ENCODE measurements at places on chromosomes 13 and 19.
A peak's percentile ranks its signal among the peaks of the same experiment; 100 is the strongest.

DNA sequence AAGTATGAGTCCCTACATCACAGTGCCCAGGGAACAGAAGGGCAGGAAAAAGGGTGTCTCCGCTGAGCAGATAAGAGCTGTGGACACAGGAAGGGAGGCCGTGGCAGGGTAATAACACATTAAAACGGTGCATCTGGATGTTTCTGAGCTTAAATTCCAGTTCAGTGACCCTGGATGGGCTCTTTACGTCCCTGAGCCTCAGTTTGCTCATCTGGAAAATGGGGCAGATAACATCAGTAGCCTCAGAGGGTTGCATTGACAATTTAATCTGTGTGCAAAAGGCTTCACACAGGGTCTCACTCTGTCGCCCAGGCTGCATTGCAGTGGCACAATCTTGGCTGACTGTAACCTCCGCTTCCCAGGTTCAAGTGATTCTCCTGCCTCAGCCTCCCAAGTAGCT, 58.1 kb downstream of the CELF5 start:
- no peak for DNase-seq

DNA sequence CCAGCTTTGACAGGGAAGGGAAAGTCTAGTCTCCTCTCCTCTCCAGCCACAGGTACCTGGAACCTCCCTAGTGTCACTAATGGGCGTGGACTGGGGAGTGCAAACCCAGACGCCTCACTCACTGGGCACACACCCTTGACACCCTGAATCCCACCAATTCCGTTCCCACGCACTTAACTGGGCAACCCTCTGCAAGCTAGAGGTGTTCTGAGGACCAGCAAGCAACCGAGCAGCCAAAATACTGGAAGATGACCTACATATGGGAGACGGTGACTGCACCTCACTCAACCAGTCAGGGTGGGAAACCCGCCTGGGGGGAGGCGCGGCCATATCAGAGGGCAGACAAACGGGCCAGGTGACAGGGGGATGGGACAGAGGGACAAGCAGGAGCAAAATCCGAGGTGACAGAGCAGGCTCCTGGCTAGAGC, 991 bp downstream of the ABHD17A start:
- DNase-seq = peak; percentile 20

DNA sequence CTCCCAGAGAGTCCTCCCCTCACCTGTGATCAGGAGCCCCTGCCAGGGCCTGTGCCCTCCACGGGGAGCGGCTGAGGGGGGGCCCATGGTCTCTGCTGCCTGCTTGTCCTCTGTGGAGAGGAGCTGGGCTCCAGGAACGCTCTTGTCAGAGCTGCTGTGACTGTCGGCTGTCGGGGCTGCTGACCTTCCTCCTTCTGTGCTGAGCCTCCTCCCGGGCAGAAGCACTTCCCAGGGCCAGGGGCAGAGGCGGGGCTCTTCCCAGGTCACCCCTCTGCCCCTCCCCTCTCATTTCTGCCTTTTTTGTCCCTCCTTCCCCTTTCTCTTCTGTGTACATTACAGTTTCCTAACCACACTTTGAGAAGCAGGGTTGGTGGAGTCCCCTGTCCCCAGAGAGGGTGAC, at the start of gene CEACAM4:
TSS of gene CEACAM4 (minus strand) at position 198 of the 400 bp plus-strand sequence. CDS start at position 87, 111 bp downstream.
- DNase-seq = no peak

DNA sequence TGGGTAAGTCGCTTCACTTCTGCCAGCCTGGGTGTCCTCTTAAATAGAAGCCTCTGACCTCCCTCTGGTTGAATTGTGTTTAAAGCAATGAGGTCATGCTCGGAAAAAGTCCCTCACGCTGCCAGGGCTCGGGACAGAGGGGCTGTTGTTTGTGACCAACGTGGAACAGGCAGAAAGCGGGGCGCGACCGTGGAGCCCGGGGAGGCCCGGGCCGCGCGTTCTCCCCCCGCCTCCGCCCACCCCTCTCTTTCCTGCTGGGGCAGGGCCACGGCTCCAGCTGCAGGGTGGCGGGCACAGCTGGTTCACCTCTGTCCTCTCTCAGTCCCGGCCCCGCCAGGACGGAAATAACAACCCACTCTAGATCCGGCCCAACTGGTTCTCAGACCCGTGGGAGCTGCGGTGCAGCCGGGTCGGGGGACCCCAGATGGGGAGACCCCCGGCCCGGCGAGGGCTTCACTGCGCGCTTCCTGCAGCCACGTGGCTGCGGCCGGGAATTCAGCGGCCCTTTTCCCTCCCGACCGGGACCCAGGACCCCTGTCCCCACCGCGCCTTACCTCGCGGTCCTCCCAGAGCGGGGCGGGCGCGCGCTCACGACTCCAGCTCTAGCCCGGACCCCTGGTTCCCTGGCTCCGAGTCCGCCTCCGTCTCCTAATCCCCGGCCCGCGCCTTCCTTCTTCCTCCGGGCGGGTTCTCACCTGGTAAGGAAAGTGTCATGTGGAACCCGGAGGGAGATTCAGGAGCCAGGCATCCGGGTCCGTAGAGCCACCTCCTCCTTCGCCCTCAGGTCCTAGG, 1.9 kb downstream of the CDC42EP5 start:
- no peak for DNase-seq

DNA sequence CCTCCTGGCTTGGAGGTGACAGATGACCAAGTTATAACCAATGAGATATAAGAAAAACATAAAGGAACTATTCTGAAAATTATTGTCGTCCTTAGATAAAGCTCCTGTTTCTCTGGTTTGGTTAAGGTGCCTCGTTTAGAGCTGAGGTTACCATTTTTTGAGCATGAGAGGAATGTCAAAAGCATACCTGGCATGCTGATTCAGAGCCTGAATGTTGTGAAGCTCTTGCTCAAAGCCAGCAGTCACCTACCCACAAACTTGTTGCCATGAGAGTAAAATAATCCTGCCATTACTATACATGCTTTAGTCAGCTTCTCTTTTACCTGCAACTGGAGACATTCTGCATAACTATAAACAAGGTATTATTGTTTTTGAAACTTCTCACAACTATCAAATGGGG, 1116.2 kb downstream of the DIAPH3 start:
- DNase-seq = no peak

DNA sequence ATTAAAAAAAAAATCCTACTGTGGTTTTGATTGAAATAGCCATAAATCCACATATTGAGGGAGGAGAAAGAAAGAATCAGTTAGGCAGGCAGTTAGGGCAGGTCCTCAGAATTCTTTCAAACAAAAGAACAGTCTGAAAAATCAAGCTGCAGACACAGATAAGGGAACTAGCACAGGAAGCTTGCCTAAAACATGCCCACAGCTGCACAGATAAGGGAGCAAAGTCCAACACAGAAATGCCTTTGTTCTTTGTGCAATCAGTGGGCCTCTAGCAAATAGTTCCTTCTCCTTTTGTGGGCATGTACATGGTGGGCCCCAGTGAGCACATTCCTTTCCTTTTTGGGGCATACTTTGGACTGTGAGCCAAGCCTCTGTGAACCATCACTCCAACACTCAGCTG, 42.7 kb downstream of the UTP14C start:
- DNase-seq = no peak

GRCh38 chr19:5339950-5340636, 519 bp downstream of the PTPRS start:
- DNase-seq = no peak

GRCh38 chr13:37534676-37535075, 63.9 kb downstream of the POSTN start:
- DNase-seq = no peak

DNA sequence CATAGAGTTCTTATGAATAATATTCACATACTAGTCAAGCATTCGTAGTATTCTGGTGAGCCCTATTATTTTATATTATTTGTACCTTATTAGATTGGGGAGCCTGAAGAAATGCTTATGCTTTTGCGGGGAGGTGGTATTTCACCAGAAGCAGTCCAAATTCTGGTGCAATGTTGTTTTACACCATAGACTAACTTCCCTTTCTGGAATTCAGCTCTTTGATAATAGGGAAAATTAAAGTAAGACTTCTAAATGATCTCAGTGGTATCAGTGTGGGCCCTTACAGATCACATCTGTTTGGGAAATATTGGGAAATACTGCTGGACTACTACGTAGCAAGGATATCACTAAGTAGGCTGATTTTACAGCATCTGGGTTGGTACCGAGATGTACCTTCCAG, 34.2 kb downstream of the KCTD12 start:
- no peak for DNase-seq

- no peak for DNase-seq
Measured at GRCh38 chr19:36103040-36103626, 7.8 kb upstream of the OVOL3 start.

GRCh38 chr19:17751103-17751911, at the start of gene FCHO1:
Gene FCHO1, plus strand, starts transcription at chr19:17751477. Its CDS starts 3,688 bp downstream, at chr19:17755165.
- DNase-seq = peak; percentile 83

GRCh38 chr13:71624653-71625600, 242.1 kb downstream of the DACH1 start:
- DNase-seq = no peak

- peak; percentile 25 for DNase-seq
Measured at GRCh38 chr19:1624458-1624857, 19.2 kb upstream of the UQCR11 start.

GRCh38 chr19:10603873-10604459, 16.9 kb upstream of the AP1M2 start:
- DNase-seq = no peak
